GM23338 (cell line): ENCODE measurements at places on chromosomes 1 and 21. TPM values are rescaled to one million over a fixed set of nuclear protein-coding genes. Genes with fewer than 3 reads are reported as not detected.

TAF13 gene
- total RNA-seq = 55.8 and 72.4 TPM in 2 replicates

HNRNPCL1 gene
- not detected in 2 replicates for total RNA-seq

PTGFRN gene
- 21.8 and 32.7 TPM in 2 replicates for total RNA-seq

IVL gene
- total RNA-seq = not detected in 2 replicates

RGS13 gene
- total RNA-seq = not detected in 2 replicates

EFNA3 gene
- total RNA-seq = 13.6 and 14.5 TPM in 2 replicates

ABL2 gene
- total RNA-seq = 21.5 and 22.7 TPM in 2 replicates

SPATA1 gene
- total RNA-seq = not detected in 2 replicates

NPPA gene
- total RNA-seq = not detected in 2 replicates

TMEM52 gene
- total RNA-seq = 13.4 and 19.5 TPM in 2 replicates

GRCh38 chr1:11985851-11986250, 5.6 kb downstream of the MFN2 start:
- DNase-seq = no peak

DNA sequence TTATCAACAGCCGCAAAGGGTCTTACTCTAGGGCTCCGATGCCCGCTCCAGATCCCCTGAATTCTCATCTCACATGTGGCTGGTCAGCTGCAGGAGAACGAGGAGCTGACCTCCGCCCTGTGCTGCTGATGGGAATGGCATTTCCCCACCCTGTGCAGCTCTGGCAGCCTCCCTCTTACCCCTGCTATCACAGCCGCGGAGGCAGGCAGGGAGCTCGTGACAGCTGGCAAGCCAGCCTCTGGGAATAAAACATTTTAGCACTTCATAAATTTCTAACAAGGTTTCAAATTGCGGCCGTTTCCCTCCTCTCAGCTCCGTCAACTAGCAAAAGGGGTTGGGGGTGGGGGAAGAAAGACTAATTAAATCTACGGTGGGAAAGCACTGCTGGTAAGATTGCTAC, 81.1 kb downstream of the DSCAM start:
- no peak for DNase-seq

GRCh38 chr21:30582870-30583269, 7.3 kb downstream of the KRTAP22-2 start:
- DNase-seq = no peak

DNA sequence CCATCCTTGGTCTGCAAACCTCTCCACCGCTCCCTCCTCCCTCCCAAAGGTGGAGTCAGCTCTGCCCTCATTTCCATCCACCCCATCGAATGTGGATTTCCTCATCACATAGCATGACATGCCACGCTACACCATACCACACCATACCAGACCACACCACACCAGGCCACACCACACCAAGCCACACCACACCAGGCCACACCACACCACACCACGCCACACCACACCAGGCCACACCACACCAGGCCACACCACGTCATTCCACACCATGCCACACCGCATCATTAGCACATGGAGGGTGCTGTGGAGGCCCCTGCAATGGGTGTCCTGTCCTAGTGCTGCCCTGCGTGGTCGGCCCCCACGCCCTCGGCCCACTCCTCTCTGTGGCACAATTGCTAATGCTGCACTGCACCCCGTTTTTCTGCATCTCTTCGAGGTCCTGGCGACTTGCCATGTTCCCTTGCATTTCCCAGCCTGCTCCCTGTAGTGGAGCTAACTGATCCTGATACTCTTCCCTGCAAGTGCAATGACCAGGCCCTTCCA, 11.3 kb downstream of the DFFB start:
- no peak for DNase-seq

DNA sequence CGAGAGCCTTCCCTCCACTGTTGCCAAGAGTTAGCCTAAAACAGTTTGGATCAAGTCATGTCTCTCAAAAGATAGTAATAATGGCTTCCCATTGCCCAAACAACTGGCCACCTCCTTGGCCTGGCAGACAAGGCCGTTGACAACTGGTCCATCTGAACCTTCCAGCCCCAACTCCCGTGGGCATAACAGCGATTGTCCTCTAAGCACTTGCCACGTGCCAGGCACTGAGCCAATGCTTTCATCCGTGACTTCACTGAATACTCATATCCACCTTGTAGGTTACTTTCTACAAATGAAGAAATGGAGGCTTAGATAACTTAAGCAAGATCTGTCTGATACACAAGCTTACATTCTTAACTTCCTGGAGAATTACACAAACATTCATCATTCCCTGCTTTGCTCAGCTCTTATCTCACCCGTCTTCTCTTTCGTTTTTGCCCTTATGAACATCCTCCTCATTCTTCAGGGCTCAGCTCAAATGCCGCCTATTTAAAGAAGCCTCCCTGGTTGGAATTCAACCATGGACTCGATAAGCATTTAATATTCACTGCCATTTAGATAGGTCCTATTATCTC, 106.4 kb downstream of the KCND3 start:
- DNase-seq = no peak

DNA sequence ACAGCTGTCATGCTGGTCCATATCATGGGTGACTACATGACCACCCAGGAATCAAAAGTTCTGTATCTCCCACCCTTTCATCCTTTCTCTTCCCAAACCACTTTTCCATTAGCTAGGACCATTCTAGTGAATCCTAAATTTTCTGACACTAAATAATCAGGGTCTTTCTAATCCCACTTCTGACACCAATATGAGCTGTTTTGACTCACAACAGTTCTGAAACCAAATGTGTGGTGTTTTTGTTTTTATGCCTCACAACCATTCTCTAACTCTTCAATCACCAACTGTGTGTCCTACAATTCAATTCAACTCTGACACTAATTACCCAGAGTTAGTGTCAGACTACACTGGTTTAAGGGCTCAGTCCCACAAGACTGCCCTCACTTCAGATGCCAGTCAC, 63.9 kb downstream of the SMYD2 start:
- DNase-seq = no peak

DNA sequence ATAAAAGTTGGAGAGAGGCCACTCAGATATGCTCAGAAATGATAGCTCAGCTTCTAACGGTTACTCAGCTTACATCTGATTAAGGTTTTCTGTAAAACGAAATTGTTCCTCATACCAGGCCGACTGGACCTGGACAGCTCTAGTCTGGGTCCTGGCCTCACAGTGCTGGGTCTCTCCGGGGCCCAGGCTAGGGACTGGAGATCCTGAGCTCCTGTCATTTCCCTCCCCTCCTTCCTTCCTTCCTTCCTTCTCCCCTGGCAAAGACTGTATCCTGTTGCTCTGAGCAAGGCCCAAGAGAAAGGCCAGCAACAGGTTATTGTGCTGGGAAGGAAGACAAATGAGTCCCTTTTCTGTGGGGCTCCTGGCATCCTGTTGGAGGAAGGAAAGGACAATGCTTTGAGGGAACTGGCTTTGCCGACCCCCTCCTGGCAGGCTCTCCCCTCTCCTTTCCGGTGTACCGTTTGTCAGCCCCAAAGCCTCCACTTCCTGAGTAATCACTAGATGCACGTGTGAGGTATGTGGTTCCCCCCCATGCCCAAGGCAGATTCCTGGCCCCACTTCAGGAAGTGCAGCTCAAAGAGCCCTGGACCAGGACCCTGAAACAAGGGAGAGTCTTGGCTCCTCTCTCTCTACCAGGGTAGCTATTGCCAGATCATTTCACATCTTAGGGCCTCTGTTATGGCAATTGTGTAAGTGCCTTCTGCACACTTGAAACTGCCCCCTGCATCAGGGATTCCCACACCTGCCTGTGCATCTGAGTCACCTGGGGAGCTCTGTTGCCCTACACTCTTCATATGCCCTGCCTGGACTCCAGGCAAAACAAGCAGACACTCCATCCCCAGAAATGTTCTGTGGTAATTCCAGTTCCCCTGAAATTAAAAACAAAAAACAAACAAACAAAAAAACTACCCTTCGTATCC, 212.7 kb upstream of the FGGY start:
- DNase-seq = peak; percentile 52

DNA sequence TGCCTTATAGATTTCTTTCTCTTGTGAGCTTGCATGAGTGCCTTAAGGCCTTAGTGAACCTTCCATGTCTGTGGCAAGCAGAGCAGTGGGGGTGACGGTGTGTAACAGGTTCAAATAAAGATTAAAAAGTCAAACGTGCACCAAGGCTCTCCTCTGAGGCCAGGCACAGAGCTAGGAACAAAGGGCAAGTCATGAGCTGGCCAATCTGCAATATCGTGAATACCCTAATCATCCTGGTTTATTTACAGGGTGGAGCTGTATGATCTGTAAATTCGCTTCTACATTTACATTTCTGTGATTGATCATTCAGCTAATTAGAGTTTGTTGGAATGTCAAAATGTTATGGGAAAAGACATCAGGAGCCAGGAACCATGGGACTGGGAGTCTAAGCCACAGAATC, 120.2 kb downstream of the CAPN8 start:
- DNase-seq = no peak

DNA sequence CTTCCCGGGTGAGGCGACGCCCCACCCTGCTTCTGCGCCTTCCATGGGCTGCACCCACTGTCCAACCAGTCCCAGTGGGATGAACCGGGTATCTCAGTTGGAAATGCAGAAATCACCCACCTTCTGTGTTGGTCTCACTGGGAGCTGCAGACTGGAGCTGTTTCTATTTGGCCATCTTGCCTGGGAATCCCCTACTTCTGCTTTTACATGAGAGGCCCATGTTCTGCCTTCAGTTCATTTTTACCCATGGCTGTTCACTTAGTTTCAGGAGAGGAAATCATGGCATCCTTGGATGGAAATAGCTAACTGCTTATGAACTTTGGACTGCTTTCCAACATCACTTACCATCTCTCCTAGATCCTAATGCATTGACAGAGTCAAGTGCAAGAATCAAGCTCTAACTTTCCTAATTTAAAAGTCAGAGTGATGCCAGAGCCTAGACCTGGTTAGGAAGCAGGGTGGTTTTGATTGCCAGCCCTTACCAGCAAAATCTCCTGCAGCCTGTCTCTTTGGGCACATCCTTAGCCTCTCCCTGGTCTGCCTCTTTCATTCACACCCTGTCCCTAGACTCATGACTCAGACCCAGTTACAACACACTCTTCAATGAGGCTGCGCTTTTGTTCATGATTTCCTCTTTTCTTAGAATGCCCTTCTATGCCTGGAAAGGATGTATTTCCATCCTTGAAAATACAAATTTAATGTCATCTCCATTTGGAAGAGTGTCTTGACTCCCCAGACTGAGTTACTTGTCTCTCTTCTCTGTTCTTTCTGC, 137.2 kb downstream of the KCTD3 start:
- DNase-seq = no peak

GRCh38 chr1:67097305-67097704, 37.5 kb downstream of the C1orf141 start:
- DNase-seq = peak; percentile 74

GRCh38 chr1:229114315-229114714, 156.6 kb upstream of the RAB4A start:
- DNase-seq = no peak

DNA sequence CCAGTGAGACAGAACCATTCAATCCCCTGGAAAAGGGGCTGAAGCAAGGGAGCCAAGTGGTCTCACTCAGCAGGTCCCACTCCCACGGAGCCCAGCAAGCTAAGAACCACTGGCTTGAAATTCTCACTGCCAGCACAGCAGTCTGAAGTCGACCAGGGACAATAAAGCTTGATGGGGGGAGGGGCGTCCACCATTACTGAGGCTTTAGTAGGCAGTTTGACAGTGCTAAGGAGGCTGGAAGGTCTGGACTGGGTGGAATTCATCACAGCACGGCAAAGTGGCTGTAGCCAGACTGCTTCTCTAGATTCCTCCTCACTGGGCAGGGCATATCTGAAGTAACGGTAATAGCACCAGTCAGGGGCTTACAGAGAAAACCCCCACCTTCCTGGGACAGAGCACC, 105.4 kb upstream of the GORAB start:
- peak; percentile 13 for DNase-seq

DNA sequence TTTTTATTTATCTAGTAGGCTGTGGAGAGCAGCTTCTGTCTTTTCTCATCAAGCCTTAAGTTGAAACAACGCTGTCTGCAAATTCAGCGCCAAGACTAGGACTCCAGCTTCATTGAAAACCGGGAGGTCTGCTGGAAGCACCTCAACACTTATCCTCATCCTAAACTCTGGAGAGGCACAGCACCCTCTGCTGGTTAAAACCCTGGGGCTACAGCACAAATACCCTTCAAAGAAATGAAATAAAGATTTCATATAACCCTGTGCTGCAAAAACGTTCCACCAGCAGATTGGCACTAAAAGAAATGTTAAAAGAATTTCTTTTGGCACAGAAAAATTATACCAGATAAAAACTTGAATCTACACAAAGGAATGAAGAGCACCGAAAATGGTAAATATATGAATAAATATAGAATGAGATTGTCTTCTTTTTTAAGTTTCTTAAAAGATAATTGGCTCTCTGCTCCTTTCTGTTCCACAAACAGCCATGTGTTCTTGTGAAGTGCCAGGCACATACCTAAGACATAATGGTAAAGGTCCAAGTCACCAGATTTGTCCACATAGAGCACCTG, 227.7 kb upstream of the SAMSN1 start:
- peak; percentile 90 for DNase-seq

GRCh38 chr1:233721004-233721595, 107.2 kb downstream of the KCNK1 start:
- DNase-seq = peak; percentile 37

GRCh38 chr1:15187175-15188129, 33.9 kb downstream of the TMEM51 start:
- DNase-seq = no peak

DNA sequence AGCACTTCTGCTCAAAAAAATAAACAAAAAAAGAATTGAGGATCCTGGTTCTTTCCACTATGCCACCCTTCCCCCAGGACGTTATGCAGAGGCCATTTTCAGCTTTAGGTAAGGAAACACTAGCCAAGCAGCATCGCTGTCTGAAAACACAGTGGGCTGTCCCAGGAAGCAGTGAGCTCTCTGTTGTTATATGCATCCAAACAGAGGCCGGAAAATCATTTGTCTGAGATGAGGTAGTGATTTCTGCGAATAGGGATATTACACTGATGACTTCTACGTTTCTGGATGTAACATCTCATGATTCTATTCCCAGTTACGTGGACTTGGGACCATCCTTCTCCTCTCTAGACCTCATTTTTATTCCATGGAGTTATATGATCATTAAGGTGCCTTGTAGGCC, 137.2 kb downstream of the OMA1 start:
- DNase-seq = no peak

DNA sequence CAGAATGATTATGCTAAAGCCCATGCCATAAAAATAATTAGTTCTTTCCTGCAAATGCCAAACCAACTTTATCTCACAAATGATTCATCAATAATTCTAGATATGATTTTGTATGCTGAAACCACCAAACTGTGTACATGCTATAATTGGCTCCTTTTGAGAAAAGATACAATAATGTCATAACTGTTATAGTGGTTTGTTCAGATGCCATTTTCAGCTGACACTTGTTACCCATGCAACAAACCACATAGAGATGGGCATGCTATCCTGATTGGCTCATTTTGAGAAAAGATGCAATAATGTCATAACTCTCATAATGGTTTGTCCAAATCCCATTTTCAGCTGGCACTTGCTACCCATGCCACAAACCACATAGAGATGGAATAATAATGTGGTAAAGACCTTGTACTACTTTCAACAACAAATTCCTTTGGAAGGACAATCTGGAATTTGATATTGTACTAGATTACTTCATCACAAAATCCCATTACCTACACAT, 283.8 kb downstream of the TPR start:
- DNase-seq = no peak

GRCh38 chr1:247740721-247741120, 2.3 kb downstream of the OR14K1 start:
- no peak for DNase-seq

GRCh38 chr1:96157101-96157500, 564.5 kb upstream of the PTBP2 start:
- no peak for DNase-seq

GRCh38 chr1:232317350-232317749, 312.6 kb downstream of the SIPA1L2 start:
- no peak for DNase-seq
